ENCODE measurements at places on chromosomes 7 and 10.
A peak's percentile ranks its signal among the peaks of the same experiment; 100 is the strongest.

GRCh38 chr7:18626717-18627116 lies 131.2 kb downstream of the HDAC9 start:
- DNase-seq, result no peak
- H3K27me3 ChIP-seq, result no peaks in the 10 kb centered on the region

- H3K27ac ChIP-seq, result no peak overlapping the region
- no peaks in the 10 kb centered on the region for H3K4me1 ChIP-seq
- DNase-seq, result no peak
- H3K4me3 ChIP-seq, result no peak overlapping the region
- H3K36me3 ChIP-seq, result no peaks in the 10 kb centered on the region
Measured at GRCh38 chr7:157464971-157465886, 128.4 kb downstream of the DNAJB6 start.

DNA sequence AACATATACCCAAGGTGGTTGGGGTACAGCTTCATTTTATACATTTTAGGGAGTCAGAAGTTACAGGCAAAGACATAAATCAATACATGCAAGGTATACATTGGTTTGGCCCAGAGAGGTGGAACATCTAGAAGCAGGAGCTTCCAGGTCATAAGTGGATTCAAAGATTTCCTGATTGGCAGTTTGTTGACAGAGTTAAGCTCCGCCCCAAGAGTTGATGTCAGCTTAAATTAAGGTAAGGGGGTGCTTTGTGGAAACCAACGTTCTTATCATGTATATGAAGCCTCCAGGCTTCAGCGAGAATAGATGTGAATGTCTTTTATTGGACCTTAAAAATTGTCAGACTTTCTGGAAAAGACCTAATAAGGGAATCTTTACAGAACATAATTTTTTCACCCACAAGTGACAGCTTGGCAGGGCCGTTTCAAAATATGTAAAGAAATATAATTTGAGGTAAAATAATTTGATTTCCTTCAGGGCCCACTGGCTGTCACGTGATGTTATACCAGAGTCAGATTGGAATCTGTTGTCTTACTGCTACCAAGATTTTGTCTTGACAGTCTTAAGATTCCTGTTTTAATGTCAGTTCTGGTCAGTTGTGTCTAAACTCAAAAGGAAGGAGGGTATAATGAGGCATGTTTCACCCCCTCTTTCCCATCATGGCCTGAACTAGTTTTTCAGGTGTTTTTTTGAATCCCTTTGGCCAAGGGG lies 6.3 kb upstream of the PANK1 start:
- H3K27ac ChIP-seq, result no peak overlapping the region
- H3K4me3 ChIP-seq, result no peak overlapping the region
- H3K36me3 ChIP-seq, result no peaks in the 10 kb centered on the region

GRCh38 chr7:101558742-101559325 lies 70.3 kb downstream of the MYL10 start:
- peaks cover 6% of the 10 kb centered on the region for H3K4me1 ChIP-seq
- no peaks in the 10 kb centered on the region for H3K27me3 ChIP-seq
- H3K36me3 ChIP-seq, result no peaks in the 10 kb centered on the region
- no peak for DNase-seq
- H3K4me3 ChIP-seq, result no peak overlapping the region
- H3K27ac ChIP-seq, result no peak overlapping the region

- no peak overlapping the region for H3K4me3 ChIP-seq
- H3K27ac ChIP-seq, result no peak overlapping the region
- no peaks in the 10 kb centered on the region for H3K4me1 ChIP-seq
- no peaks in the 10 kb centered on the region for H3K36me3 ChIP-seq
Measured at GRCh38 chr7:157813741-157814661, 477.2 kb downstream of the DNAJB6 start.

DNA sequence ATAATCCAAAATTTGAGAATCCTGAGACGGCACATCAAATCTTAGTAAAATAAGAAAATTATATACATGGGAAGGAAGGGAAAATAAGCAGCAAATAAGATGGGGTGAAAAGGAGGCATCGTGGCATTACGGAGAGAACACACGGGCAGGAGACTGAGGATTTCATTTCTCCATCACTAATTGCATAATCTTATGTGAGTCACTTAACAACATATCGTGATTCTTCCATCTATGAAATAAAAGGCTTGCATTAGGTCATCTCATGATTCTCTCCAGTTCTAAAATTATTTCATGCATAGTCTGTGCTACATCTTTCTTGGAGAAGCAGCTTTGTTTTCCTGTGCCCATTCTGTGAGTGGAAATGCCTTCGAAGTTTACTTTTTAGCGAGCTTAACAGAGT lies 288.7 kb downstream of the LRMDA start:
- H3K4me3 ChIP-seq, result no peak overlapping the region
- no peaks in the 10 kb centered on the region for H3K36me3 ChIP-seq
- DNase-seq, result no peak
- H3K27me3 ChIP-seq, result no peaks in the 10 kb centered on the region
- no peaks in the 10 kb centered on the region for H3K4me1 ChIP-seq
- no peak overlapping the region for H3K27ac ChIP-seq

GRCh38 chr10:61978965-61979364 lies 77.5 kb downstream of the ARID5B start:
- DNase-seq, result no peak
- no peak overlapping the region for H3K4me3 ChIP-seq
- no peaks in the 10 kb centered on the region for H3K27me3 ChIP-seq
- H3K4me1 ChIP-seq, result peaks cover 7% of the 10 kb centered on the region

DNA sequence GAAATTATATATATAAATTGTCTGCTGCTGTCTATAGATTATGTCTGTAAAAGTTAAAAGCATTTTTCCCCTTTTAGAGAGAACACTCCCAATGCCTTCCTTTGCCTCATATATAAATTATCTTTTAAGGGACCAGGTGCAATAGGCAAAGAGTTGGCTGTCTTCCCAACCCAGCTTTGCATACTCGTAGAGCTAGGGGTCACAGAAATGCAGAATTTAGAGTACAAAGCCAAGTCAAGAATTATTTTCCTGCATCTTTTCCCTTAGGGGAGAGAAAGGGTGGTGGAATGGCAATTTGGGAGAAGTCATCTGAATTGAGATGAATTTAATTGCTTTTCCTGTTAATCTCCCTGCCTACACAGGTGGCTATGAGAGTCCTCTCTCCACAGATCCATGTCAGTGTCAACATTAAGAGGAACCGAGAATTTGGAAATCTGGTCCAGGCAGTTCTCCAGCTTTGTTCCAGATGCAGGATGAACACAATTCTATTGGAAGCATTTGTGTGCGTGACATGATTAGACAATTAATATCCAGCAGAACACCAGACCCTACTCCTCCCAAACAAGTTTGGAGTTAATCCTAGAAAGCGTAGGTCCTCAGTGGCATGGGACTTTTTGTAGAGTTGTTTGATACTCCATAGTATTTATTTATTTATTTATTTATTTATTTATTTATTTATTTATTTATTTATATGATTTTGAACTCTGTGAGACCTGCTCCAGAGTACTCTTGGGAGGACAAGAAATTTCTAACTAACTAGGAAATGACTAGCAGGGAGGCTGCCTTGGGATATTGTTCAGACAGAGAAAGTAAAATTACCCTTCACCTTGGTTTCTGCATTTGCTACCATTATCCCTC lies 80.3 kb upstream of the SKAP2 start:
- no peak overlapping the region for H3K4me3 ChIP-seq
- no peaks in the 10 kb centered on the region for H3K36me3 ChIP-seq
- H3K27ac ChIP-seq, result no peak overlapping the region

- no peaks in the 10 kb centered on the region for H3K36me3 ChIP-seq
- peaks cover 6% of the 10 kb centered on the region for H3K4me1 ChIP-seq
- no peak for DNase-seq
- no peak overlapping the region for H3K4me3 ChIP-seq
- no peaks in the 10 kb centered on the region for H3K27me3 ChIP-seq
Measured at GRCh38 chr7:46754140-46754720, 827.7 kb downstream of the TNS3 start.

- peak; percentile 86 for DNase-seq
- no peaks in the 10 kb centered on the region for H3K36me3 ChIP-seq
- no peaks in the 10 kb centered on the region for H3K27me3 ChIP-seq
- H3K27ac ChIP-seq, result no peak overlapping the region
Measured at GRCh38 chr10:72459301-72459700, 104.6 kb upstream of the DNAJB12 start.

- H3K36me3 ChIP-seq, result no peaks in the 10 kb centered on the region
- H3K27ac ChIP-seq, result no peak overlapping the region
- no peaks in the 10 kb centered on the region for H3K4me1 ChIP-seq
Measured at GRCh38 chr7:98056580-98056979, 50.1 kb upstream of the LMTK2 start.

- H3K27me3 ChIP-seq, result no peaks in the 10 kb centered on the region
- DNase-seq, result no peak
- no peak overlapping the region for H3K27ac ChIP-seq
- H3K36me3 ChIP-seq, result no peaks in the 10 kb centered on the region
- peaks cover 7% of the 10 kb centered on the region for H3K4me1 ChIP-seq
Measured at GRCh38 chr10:3719024-3719843, 65.8 kb downstream of the KLF6 start.

DNA sequence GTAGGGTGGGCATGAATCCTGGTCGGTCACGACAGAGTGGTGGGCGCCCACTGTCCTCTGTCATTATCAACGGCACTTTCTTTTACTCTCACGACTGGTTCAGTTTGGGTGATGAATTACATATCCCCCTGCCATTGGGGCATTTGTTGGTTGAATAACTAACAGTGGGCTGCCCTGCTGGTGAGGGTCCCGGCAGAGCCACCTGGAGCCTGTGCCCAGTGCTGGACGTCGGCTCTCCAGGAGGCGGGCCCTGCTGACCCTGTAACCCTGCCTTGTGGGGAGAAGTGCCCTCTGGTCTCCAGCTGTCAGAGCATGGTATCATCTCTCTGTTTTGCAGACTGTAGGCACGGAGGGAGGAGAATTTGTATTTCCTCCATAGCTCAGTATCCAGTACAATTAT lies 199.1 kb downstream of the GLRX3 start:
- H3K36me3 ChIP-seq, result no peaks in the 10 kb centered on the region
- no peaks in the 10 kb centered on the region for H3K4me1 ChIP-seq
- H3K4me3 ChIP-seq, result no peak overlapping the region
- H3K27ac ChIP-seq, result no peak overlapping the region
- no peak for DNase-seq
